ENCODE measurements at places on chromosomes 1 and 21.

GRCh38 chr1:115266729-115267421 is 71.2 kb downstream of the NGF start:
- DNase-seq, result no peak

- no peak for DNase-seq
Observed at GRCh38 chr21:34793471-34793870, 124.7 kb downstream of the CLIC6 start.

- DNase-seq, result peak; percentile 5
Observed at GRCh38 chr21:31543191-31543590, 116.3 kb upstream of the SOD1 start.

GRCh38 chr1:82177192-82177591 is 376.5 kb downstream of the ADGRL2 start:
- no peak for DNase-seq

- DNase-seq, result no peak
Observed at GRCh38 chr1:229137271-229137670, 133.6 kb upstream of the RAB4A start.

DNA sequence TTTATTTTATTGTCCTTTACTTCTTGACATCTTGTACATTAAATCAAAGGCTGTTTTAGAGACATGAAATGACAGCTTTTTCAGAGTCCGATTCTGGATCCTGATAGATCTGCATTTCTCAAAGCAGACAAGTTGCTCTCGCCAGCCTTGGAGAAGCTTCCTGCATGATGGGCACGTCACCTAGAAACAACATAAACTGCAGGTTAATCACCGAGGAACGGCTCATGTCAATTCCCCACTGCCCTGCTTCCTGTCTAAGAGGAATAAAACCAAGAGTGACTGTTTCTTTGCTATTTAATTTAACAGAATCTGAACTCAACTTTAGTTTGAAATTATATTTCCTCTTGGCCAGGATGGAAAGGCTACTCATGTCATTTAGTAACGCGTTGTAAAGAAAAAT is 77.0 kb downstream of the RWDD3 start:
- DNase-seq, result no peak

DNA sequence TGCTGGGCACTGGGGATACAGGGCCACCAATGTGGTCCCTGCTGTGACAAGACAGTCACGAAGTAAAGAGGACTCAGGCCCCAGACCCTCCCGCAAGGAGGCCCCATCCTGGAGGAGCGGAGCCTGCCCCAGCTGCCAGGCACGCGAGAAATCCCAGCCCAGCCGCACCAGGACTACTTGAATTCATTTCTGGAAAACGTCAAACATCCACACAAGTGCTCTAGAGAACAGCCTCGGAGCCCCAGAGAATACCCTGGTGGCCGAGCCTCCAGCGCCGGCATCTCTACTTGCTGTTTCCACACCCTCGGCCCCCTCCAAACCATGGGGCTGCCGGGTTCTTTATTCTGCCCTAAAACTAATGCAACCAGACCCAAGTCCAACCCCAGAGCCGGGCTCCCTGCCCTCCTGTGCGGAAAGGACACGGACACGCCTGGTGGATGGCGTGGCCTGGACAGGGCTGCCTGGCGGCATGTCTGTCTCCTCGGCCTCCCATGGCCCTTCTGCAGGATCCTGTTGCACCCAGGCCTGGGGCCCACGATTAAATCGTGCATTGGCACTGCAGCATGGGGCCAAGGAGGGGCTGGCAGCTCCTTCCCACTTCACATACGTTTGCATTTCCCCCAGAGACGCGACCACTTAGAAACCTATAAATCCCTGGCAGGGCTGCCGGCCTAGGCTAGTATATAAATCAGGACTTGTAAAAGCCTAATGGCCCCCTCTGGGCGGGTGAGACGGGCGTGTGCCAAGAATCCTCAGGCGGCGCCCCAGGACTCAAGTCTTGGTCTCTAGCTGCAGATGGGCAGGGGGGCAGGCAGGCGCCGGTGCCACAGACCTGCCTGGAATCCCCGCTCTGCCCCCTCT is 41.2 kb downstream of the DMRTB1 start:
- no peak for DNase-seq

DNA sequence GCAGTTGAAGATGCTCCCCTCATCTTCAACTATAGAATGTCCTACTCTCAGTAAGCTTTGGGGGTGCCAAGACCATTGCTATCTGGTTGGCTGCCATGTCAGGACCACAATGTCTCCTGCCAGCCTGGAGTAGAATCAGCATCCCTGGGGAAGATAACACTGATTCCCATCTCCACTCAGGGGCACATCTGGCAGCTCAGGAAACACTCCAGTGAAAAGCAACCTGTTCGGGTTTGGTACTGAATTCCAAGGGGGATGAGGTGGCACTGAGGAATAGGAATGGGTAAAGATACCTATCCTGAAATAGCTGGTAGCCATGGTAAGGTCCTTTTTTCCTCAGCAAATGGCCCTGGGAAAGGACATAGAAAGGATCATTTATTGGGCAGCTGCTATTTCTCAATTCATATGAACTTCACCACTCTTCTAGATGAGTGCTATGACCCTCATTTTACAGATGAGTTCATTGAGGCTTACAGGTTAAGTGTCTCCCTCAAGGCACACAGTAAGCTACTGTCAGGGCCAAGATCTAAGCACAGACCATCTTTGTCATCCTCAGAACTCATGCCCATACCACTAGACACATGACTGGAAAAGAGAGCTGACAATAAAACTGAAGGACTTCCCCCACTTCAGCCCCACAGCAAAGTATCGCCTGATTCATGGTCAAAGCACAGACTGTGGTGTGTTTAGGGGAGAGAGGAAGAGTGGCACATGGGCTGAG is 31.4 kb downstream of the AK2 start:
- DNase-seq, result no peak

- DNase-seq, result no peak
Observed at GRCh38 chr21:39874206-39874605, 7.0 kb downstream of the PCP4 start.

DNA sequence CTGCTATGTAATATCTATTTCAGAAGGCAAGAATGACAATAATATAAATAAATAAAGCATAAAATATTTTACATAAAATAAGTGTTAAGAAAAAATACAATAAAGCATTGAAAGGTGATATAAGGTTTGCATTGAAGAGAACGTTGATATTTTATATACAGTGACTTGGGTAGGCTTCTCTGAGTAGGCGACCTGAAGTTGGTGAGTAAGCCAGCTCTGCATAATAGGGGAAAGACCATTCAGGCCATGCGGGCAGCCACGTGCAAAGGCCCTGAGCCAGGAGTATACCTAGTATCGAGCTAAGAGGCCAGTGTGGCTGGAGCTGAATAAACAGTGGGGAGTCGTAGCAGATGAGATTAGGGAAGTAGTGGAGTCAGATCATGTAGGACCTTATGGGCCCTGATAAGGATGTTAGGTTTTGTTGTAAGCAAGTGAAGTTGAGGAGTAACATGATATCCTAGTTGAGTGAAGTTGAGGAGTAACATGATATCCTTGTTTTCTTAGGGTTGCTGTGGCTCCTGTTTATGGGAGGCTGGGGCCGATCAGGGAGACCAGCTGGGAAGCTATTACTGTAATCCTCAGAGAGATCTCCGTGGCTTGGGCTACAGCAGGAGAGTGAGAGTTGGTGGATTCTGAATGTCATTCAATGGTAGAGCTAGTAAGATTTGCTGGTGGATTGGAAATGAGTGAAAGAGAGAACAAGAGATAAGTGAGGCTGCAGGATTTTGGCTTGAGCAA is 22.0 kb downstream of the KCNK1 start:
- no peak for DNase-seq

DNA sequence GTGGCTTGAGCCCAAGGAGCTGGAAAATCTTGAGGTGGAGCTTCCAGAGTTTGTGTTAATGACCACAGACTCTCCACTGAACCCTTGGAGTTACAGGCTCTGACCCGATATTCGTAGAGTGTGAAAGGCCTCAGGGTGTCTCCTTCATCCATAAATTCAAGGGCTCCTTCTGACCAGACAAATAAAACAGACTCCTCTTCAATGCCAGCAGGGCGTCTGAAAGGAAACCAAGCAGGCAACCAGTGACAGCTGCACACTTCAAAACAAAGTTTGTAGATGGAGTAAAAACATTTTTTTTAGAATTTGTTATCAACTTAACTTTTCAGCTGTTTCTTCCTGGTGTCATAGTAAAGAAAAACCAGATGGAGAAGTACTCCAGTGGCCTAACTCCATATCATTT is 161.1 kb downstream of the KCTD3 start:
- no peak for DNase-seq

DNA sequence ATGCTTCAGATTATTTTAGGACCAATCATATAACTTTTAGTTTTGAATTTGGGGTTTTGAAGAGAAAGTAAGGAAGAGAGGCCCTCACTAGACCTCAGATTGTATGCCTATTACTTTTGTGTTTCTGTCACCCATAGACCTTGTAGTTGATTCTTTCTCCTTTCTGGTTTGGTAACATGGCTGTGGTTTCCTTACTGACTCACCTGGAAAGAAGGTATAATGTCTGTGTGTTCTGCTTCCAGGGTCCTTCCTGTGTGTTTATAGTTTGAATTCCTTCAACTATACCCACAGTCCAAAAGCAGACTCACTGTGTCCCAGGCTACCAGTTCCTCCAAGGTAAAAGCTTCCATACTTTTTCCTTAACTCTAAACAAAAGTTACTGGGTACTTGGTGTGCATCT is 8.1 kb downstream of the SLC44A3 start:
- no peak for DNase-seq

- no peak for DNase-seq
Observed at GRCh38 chr1:113530021-113530420, 139.7 kb downstream of the MAGI3 start.

DNA sequence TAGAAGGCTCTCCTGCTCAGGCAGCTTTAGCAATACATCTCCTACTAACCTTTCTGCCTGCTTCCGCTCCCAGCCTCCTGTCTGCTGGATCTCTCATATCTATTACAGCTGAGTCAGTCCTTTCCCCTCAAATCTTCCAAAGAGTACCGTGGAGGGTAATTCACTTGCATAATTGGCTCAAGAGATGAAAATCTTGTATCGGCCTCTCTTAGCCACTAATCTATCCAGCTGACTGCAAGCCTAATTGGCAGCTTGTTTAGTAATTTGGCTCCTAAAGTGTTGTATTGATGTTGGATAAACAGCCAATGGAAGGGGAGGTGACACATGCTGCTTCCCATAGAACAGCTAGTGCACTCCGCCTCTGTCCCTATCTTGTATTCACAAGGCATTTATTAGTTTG is 195.7 kb downstream of the GPATCH2 start:
- no peak for DNase-seq

DNA sequence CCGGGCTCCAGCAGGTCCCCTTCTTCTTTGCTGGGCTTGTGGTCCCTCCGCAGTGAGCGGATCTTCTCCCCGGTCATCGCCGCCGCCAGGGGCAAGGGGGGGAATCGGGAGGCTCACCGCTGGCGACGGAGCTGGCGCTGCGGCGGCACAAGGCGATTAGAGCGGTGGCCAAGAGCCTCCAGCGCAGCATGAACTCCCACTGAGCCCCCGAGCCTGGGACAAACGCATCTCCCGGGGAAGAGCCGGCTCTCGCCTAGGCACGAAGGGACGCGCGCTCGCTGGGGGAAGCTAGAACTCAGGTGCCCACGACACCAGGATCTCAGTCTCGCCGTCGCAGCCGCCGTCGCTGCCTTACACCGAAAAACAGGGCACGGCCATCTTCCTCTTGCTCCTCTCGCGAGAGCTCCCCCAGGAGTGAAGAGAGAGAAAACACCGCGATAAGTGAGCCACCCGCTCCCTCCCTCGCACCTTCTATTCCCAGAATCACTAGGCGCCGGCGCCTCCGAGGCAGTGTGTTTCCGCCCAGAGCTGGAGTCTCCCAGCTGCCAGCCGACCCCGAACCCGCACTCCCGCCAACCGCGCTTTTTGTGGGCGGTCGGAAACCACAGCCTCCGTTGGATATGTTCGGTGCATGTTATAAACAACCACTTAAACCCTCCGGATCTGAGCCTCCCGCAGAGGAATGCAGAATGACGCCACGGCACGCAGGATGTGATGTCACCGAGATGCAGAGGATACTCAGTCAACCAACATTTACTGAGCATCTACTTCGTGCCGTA is at the start of gene ANKRD13C:
TSS of gene ANKRD13C (minus strand) at position 391 of the 779 bp plus-strand sequence. CDS start at position 77, 314 bp downstream.
- DNase-seq, result peak; percentile 75

- DNase-seq, result peak; percentile 55
Observed at GRCh38 chr1:32241001-32241763, 5.8 kb upstream of the FAM167B start.
